ENCODE measurements at places on chromosomes 7 and 10.

GRCh38 chr7:127539116-127539515 is 46.3 kb downstream of the GCC1 start:
- DNase-seq, result no peak

DNA sequence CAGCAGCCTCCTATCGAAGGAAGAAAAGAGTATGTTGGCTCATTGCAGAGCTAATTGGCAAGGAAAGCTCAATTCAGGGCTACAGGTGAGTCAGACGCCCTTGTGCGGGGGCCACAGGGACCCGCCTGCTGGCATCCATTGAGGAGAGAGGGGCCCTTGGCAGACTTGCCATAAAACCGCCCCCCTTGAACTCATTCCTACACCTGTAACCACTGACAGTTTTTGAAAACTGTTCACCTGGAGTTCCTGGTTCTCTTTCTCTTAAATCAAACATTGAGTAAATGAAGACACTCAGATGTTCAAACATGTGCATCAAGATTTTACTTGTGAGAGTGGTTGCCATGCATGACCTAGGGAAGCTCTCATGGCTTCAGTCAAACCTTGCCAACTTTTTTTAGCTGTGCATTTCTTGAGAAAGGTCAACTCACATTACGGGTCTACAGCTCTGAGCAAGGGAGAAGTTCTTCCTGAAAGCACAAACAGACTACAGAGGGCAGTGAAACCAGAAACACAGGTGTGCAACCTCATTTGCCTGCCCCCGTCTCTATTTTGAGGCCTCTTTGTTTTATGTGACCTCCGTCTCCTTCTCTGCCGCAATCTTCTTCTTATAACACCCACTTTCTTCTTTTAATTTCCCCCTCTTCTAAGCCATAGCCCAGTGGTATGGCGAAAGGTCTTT is 87.8 kb downstream of the TBXAS1 start:
- no peak for DNase-seq

DNA sequence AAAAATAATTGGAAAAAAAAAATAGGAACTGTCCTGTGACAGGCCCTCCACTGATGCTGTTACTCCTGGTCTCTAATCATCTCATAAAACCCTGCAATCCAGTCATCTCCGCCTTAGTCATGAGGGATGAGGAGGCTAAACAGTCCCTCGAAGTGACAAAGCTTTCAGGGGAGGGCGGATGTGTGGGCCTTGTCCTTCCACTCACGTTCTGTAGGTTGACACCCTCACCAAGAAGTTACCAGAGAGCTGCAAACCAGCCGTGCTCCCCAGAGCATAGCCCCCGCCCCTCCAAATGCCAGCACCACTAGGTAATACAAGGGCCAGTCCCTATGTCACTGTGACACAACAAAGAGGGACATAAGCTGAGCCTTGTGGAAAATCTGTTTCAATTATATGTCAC is 11.9 kb downstream of the COBL start:
- no peak for DNase-seq

DNA sequence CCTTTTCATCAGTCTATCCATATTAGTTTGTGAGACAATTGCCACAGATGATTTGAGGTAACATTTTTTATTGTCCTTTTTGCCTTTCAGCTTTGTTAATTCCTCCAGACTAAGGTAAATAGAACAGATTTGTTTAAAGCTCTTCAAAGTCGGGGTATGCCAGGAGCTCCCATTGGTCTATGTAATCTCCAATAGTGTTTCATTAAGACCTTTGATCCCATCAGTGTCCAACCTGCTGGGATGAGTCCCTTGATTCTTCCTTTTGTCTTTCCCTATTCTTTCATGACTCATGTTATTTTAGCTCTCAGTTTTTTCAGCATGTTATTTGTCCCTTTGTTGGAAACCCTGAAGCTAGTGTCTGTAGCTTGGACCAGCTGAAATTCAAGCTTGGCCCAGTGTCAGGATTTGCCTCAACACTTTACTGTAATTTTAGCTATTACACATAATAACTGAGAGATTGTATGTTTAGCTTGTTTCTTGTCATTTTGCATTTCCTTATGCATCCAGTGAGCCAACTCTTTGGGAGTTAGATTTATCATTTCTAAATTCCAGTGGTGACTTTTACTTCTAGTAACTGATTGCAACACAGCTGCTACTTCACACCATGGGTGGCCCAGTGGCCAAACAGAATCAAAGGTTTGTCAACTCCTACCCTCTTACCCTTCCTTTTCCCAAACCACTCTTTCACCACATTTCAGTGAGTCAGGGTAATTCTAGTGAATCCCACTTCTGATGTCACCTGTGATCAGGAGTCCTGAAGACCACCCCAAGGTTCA is 15.3 kb downstream of the AGBL3 start:
- DNase-seq, result no peak

DNA sequence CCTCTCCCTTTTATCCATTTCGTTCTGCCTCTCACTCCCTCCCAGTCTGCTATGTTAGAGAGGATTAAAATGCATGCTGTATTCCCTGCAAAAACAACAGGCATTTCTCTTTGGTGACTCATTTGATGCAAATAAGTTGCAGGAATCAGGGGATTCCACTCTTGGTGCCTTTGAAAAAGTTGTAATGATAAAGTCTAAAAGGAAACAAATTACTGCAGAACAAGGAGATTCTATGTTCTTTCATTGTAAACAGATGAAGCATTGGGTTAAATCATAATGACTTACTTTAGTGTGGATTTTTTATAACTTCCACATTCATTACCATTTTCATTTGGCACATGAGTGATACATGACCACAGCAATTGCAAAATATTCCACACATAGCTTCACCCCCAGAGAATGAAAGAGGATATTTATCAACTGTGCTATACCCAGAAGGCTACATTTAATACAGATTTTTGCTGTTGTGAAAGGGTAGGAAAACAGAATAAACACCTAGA is 33.4 kb upstream of the ABLIM1 start:
- no peak for DNase-seq

GRCh38 chr10:43260117-43260761 is 6.6 kb downstream of the RASGEF1A start:
- DNase-seq, result no peak

DNA sequence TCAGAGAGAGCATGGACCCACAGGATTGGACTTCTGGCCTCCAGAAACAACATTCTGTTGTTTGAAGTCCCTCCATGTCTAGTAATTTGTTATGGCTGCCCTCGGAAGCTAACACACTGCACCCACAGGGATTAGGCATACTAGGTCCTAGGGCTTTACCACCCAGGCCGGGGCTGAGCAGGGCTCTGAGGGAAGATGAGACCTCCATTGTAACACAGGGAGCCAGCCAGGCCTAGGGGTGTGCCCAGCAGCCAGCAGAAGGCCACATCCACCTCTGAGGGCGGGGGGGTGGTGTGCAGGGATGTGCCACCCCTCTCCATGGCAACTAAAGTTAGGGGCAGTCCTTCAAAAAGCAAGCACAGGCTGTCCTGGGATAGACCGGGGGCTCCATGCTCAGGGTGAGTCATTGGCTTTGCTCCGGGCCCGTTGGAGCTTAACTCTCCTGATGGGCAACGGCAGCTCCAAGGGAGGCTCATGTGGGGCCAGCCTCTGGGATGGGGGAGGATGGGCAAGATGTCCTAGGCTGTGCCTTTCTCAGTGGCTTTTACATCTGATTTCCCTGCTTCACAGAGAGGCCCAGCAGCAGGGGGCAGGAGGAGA is 96.6 kb upstream of the GPR26 start:
- no peak for DNase-seq

- DNase-seq, result no peak
These were observed 201.0 kb downstream of the ZNF716 start for GRCh38 chr7:57651006-57651405.

- DNase-seq, result no peak
These were observed 60.3 kb upstream of the FOXP2 start for GRCh38 chr7:114354306-114354705.

Measured in hepatic stellate cell (primary cell).